ENCODE measurements at places on chromosomes 2 and 18. TPM values are rescaled to one million over a fixed set of nuclear protein-coding genes. Genes with fewer than 3 reads are reported as not detected.

- DNase-seq = no peak
Observed at GRCh38 chr2:205361272-205361671, 321.0 kb upstream of the NRP2 start.

DNA sequence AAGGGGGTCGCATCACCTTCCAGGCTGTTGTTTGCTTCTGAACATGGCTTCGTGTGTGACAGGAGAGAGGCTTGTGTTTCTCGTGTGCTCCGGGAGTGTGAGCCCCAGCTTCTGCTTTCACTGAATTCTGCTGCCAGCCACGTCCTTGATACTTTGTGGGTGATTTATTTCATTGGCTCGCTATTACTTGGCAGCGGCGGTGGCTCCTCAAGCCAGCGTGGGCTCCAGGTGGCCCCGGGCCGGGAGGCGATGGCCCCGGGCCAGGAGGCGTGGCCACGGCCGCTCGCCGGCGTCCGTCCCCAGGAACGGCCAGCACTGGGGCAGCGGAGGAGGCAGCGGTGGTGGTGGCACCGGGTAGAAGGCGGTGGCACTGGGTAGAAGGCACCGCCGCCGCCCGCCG is 63.1 kb downstream of the NAPG start:
- no peak for DNase-seq

DNA sequence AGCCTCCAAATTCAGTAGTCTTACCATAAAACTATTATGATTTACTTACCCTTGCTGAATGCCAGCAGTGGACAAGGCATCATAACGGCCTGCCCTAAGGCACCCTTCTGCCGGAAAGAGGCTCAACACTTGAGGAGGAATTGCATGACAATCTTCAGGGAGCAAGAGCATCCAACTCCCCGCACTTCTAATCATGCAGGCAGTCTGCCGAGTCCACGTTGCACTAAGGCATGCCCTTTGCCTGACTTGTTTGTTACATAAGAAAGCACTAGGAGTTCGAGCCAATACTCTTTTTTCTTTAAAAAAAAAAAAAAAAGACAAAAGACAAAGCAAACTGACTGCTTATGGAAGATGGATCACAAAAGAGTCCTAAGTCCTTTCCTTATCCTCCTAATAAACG is 17.9 kb upstream of the SPTBN1 start:
- DNase-seq = no peak

- no peak for DNase-seq
Observed at GRCh38 chr2:1716441-1716840, 27.9 kb downstream of the PXDN start.

DNA sequence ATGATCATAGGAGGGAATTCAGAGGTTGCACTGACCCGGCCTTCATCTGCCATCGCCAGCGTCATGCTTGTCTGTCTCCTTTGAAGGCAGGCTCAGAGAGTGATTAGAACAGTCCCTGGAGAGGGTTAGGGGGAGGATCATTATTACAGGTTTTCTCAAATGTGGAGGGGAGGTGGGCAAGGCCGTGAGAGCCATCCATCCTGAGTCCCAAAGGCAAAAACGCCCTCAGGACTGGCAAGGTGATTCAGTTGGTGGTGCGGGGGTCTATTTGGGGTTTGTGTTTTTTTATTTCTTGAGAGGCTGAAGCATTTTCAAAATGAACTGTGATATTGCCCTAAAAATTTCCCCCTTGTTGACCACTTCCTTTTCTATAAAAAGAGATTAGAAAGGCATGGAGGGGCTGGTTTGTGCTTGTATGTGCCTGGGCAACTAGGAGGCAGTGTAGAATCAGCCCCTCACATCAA is 39.3 kb upstream of the GYPC start:
- no peak for DNase-seq

- DNase-seq = no peak
Observed at GRCh38 chr2:145753041-145753608, 1233.2 kb upstream of the ZEB2 start.

GRCh38 chr2:121689356-121689755 is 40.1 kb upstream of the CLASP1 start:
- peak; percentile 74 for DNase-seq

Gene NYAP2
- polyA plus RNA-seq = 0.05 TPM

Gene SRD5A2
- 0.82 TPM for polyA plus RNA-seq

Gene EN1
- polyA plus RNA-seq = 0.18 TPM

All from right lung (tissue), 10 donors.